ENCODE measurements at places on chromosomes 2 and 18.

- DNase-seq: no peak
Observed at GRCh38 chr2:118123561-118124232, 35.4 kb downstream of the INSIG2 start.

DNA sequence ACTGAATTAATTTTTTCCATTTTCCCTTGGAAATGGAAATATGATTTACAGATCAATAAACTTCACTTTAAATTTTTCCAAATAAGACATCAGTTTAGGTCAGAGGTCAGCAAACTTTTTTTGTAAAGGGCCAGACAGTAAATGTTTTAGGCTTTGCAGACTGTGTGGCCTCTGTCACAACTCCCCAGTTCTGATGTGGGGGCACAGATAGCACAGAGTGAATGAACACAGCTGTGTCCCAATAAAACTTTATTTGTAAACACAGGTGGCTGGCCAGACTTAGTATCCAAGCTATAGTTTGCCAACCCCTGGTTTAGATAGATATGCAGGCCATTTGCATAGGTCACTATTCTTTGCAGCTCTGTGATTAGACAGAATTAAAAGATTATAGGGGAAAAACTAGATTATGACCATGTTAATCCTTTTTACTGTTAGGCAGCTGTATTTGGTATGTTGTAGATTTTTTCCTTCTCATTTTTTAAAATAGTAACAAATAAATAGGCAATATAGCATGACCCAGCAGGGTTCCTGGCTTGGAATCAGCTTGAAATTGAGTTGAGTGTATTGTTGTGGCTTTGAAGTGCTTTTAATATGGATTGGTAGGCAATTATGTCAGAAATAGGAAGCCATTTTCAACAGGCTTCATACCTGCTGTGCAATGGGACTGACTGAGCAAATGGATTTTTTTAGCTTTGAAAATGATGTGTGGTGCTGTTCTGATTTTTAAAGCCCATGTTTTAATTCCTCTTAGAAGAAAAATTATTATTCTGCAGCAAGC lies 59.7 kb downstream of the WDSUB1 start:
- DNase-seq: no peak

- no peak for DNase-seq
Observed at GRCh38 chr2:236859908-236860307, 225.8 kb upstream of the COPS8 start.

DNA sequence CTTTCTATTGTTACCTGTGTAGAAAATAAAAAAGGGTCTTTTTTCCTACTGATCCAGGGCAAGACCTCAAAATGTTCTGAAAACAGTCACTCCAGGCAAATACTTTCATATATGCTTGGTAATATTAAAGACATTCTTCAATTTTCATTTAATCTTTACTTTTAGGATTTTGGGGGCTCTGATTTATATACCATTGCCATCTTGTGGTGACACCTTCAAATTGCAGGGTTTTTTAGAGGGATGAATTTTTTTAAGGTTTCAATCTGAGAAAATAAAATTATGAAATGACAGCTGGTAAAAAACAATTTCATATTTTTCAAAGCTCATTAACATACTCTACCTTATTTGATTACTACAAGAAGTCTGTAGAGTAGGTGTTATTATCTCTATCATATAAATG lies 26.8 kb downstream of the MAPK4 start:
- no peak for DNase-seq

DNA sequence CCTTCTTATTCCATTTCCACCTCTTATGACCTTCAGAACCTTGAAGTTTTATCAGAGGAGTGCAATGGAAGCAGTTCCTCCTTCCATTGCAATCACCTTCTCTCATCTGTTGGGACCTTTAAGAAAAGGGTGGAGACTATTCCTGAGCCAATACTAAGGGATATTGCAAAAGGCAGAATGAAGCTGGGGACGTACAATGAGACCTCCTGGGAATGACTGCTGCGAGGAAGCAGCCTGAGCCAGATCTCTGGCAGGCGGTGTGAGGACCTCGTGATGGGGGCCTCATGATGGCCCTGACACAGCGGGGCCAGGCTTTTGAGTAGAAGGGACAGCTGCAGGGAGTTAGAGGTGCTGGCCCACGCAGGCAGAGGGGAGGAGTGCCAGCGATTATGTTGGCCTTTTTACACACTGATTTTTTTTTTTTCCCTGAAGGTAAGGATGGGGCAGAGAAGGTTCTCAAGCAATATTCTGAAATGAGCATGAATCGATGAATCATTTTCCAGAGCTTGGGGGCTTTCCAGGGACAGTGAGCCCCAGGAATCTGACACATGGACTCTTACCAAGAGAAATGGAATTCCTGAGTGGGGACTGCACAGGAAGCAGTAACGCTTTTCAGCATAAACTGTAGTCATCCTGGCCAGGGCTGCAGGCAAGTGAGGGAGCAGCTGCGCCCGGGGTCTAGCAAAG lies 40.0 kb upstream of the LAPTM4A start:
- no peak for DNase-seq

- DNase-seq: no peak
Observed at GRCh38 chr2:32360416-32360815, 3.6 kb downstream of the BIRC6 start.

DNA sequence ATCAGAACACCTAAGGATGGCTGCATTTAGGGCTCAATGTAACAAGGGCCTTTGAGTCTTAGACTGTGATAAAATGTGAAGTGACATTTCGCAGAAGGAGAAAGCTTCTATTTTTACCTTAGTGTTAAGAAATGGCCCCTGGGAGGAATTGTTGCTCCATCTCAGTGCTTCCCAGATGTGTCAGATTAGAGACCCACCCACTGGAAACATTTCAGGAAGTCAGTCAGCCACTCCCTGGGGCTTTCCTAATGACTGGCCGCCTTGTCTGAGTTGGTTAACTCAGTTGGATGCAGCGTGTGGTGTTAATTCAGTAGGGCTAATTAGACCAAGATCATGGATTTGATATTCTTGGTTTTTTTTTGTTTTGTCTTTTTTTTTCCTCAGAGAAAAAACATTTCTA lies 355.9 kb downstream of the PIK3C3 start:
- DNase-seq: no peak

DNA sequence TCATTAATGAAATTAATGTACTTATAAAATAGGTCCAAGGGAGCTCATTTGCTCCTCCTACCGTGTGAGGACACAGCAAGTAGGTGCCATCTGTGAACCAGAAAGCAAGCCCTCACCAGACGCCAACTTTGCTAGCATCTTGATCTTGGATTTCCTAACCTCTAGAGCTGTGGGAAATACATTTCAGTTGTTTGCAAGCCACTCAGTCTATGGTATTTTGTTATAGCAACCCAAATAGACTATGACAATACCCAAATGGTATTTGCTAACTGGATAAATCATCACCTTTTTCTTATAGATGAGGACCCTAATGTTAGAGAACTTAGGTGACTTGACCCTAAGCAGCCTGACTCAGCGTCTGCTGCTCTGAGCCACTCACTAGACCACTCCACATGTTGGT lies 379.6 kb downstream of the HRH4 start:
- DNase-seq: no peak

- no peak for DNase-seq
Observed at GRCh38 chr2:30766666-30767065, 40.6 kb downstream of the CAPN13 start.

DNA sequence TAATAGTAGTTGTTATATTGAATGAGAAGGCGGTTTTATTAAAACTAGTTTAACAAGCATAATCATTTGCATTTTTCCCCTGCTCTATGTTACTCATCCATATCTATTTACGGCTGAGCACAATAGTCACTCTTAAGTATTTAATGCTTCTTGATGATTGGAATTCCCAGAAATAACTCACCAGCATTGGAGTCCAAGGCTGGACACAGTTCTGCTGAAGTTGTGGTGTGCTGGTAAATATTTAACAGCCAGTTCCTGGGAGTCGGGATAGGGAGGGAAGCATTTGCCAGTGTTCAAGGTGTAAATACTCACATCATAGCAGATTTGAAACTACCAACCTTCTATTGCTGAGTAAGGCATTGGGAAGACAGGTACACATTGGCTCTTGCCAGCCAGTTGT lies 315.1 kb downstream of the MTX2 start:
- no peak for DNase-seq

- no peak for DNase-seq
Observed at GRCh38 chr2:8984855-8985254, 18.6 kb downstream of the MBOAT2 start.

DNA sequence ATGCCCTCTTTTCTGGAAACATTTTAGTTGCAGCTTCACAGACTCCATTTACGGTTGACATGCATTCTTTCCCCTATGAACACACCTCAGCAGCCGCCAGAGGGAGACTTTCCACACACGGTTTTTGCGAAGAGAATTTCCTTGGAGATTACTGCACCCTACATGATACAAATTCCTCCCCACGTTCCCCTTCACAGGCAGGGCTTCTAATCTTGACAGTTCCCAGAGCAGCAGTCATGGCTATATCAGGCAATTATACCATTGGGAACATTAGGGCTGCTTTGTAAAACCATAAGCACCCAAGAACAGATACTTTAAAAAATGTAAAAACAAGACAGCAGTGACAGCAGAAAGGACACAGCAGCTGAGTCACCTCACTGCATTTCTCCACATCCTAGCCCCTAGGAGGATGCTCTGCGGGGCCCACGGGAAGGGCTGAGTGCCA lies 253.8 kb downstream of the TGIF1 start:
- DNase-seq: no peak

DNA sequence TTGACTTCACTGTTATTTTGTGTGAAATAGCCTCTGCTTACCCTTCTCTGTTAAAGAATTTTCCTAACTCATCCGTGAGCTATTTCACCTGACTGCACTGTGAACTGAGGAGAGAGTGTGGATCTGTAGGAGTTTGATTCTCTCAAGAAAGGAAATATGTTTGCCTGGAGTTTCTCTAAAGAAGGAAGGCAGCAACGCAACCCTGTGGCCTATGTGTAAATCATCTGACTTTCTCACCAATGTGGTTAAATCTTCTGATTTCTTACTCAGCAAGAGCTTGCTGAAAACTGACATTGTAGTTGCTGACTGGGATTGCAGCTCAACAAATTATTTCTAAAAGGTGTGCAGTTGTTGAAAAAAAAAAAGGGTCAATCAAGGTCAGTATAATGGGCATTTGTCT lies 153.9 kb upstream of the PELI1 start:
- no peak for DNase-seq

GRCh38 chr18:42707080-42707479 lies 408.4 kb downstream of the RIT2 start:
- no peak for DNase-seq

GRCh38 chr2:5777131-5777535 lies 84.9 kb downstream of the SOX11 start:
- no peak for DNase-seq

GRCh38 chr2:169143998-169144397 lies 74.6 kb downstream of the DHRS9 start:
- DNase-seq: no peak

DNA sequence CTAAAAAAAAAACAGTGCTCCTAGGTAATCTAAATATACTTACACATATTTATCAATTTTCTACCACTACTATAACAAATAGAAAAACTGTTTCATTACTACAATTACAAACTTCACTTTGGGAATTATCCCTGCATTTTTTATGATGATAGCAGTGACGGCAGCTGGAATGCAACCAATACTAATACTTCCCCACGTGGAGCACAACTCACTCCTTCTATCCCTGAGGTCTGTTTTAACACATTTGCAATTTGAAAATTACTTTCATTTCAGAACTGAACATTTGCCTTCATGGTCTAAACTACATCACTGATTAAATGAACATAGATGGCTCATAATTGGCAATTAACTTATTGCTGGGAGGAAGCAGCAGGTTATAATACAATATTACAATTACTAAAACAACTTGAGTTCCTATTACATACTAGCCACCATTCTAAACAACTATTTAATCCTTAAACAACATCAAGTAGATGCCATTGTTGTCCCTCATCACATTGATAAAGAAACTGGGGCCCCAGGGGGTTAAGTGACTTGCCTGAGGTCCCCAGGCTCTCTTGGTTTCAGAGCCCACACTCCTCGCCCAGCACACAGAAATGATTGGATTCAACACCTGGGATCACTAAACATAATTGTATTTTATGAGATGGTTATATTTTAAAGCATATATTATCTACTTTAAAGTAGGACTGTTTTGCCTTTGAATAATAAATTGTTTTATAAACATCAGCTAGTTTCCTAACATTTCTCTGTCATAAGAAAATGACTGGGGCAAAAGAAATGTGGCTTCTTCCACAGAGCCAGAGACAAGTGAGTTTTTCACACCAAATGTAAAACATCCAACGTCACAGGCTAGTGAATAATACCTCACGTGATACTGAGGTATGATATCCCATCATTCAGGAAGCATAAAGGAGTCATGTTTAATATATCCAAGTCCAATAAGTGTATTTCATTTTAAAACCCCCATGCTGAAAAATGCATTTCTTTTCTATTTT lies 6.2 kb downstream of the COLEC12 start:
- no peak for DNase-seq

GRCh38 chr2:201953880-201954279 lies 79.8 kb upstream of the FZD7 start:
- no peak for DNase-seq

- no peak for DNase-seq
Observed at GRCh38 chr2:80364524-80365212, 60.1 kb upstream of the LRRTM1 start.

- DNase-seq: no peak
Observed at GRCh38 chr2:16125614-16126516, 185.5 kb downstream of the MYCN start.

- no peak for DNase-seq
Observed at GRCh38 chr18:32714571-32715148, 58.2 kb downstream of the KLHL14 start.

- no peak for DNase-seq
Observed at GRCh38 chr2:107267086-107267485, 381.1 kb upstream of the ST6GAL2 start.

DNA sequence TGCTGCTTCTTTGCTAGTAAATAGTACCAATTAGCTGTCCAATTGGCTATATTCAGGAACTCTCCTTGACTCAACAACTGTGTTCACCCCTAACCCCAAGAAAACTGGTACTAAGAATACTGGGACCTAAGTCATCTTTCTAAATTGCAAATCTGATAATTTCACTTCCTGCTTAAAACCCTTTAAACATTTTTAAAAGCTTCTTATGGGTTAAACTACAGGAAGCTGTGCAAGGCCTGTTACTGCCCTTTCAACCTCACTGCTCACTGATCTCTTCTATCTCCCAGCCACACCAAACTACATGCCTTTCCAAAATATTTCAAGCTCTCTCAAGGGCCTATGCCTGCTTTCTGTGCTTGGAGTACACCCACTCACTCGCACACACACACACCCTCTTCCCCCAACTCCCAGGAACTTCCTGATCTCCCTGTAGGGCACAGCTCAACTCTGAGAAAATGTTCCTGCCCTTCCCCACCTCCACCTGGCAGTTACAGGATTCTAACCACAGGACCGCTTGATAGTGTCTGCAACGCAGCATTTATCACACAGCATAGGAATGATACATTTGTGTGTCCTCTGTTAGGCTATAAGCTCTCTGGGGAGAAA lies 6.7 kb downstream of the LMAN1 start:
- no peak for DNase-seq

Measured in stimulated activated CD8-positive, alpha-beta memory T cell treated with anti-CD3 and anti-CD28 coated beads, Interleukin-2, amount 100 ng/mL, for 1 hour (primary cell).